ENCODE measurements at places on chromosomes 13 and 19.

GRCh38 chr13:97298816-97299215 lies 76.7 kb downstream of the MBNL2 start:
- DNase-seq = no peak

DNA sequence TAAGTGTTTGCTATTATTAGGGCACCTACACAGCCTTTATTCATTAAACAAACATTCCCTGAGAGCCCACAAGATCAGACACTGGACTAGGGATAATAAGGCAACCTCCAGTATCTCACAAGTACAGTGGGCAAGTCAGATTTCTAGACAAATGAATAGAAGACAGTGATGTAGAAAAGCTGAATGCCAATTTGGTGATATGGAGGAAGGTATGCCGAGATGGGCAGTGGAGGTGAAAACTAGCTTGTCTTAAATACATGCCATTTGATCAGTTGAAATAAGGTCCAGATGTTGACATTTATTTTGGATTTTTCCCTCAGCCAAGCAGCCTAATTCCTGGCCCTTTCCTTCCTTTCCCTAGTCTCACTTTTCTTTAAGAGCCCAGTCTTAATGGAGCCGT lies 130.3 kb downstream of the RXFP2 start:
- no peak for DNase-seq

DNA sequence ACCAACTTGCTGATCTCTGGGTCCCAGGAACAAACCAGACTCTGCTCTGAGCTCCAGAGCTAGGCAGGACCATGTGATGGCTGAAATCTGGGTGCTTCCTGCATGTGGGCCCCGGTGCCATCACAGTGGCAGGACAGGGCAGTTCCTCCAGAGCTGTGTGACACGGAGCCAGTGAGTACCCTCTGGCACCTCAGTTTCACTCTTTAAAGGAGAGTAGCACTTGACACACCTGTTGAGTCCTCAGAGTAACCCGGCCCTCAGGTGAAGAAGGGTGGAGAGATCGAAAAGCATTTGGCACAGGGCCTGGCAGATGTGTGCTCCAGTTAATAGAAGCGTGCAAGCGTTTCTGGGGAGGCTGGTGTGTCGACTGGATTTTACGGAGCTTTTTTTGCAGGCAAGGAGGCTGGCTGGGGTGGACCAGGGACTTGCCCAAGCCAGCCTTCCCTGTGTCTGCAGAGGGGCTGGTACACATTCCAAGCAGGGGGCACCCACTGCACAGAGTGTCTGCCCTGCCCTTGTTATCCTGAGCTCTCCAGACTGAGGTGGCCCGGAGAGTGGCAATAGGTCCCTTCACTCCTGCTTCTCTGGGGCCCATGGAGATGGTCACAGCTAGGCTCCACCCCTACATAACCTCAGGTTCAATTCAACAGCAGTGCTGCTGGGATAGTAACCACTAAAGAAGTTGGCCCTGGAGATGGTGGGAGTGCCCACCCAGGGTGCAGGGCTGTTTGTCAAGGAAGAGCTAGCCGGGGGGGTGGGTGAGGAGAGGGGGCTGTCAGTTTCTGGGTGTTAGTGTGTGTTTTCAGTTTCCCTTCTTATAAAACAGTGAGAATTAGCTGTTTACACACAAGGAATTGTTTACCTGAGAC lies 8.3 kb downstream of the RPS19 start:
- no peak for DNase-seq

DNA sequence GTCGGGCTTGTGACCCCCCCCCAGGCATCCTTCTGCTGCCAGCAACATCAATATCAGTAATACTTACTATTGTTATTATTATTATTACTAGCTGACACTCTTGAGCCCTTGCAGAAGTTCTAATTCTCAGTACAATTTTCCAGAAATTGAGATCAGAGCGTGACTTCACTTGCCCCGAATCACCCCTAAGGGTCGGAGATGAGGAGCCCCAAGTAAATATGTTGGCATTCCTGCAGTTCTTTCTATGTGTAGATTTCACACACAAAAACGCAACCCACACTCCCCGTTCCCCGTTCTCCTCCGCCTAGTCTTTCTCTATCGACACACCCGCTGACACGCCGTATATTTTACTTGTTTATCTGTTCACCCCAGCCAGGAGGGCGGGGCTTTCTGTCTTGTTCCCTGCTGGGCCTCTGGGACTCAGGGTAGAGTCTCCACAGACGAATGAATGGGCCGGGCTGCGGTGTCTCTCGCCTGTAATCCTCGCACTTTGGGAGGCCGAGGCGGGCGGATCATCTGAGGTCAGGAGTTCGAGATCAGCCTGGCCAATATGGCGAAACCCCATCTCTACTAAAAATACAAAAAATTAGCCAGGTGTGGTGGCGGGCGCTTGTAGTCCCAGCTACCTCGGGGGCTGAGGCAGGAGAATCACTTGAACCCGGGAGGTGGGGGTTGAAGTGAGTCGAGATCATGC lies 14.7 kb downstream of the TLE5 start:
- DNase-seq = peak; percentile 87

GRCh38 chr13:50574731-50575130 lies 268.8 kb downstream of the DLEU7 start:
- DNase-seq = no peak

Data from NCI-H146 (cell line).